ENCODE measurements at places on chromosomes 11 and 22. TPM values are rescaled to one million over a fixed set of nuclear protein-coding genes. Genes with fewer than 3 reads are reported as not detected.
A peak's percentile ranks its signal among the peaks of the same experiment; 100 is the strongest.

Gene PHOX2A
- not detected for total RNA-seq

Gene APOL5
- total RNA-seq = not detected

Gene TTC36
- 1.6 TPM for total RNA-seq

- no peak for DNase-seq
- H3K27me3 ChIP-seq = no peaks in the 10 kb centered on the region
- no peaks in the 10 kb centered on the region for H3K36me3 ChIP-seq
- H3K27ac ChIP-seq = no peak overlapping the region
- H3K4me1 ChIP-seq = no peaks in the 10 kb centered on the region
Measured at GRCh38 chr11:102331341-102331740, 14.1 kb downstream of the BIRC3 start.

- no peaks in the 10 kb centered on the region for H3K27me3 ChIP-seq
- no peak for DNase-seq
- H3K4me3 ChIP-seq = no peak overlapping the region
- H3K4me1 ChIP-seq = no peaks in the 10 kb centered on the region
- no peak overlapping the region for H3K27ac ChIP-seq
Measured at GRCh38 chr11:83612891-83613766, 327.0 kb upstream of the CCDC90B start.

GRCh38 chr11:64934682-64935358, 873 bp downstream of the GPHA2 start:
- no peak for DNase-seq
- no peaks in the 10 kb centered on the region for H3K4me1 ChIP-seq
- H3K4me3 ChIP-seq = no peak overlapping the region
- H3K27me3 ChIP-seq = no peaks in the 10 kb centered on the region
- H3K27ac ChIP-seq = no peak overlapping the region
- peaks cover 14% of the 10 kb centered on the region for H3K36me3 ChIP-seq

Gene OR8A1
- total RNA-seq = not detected

GRCh38 chr11:126136507-126136906, 73.8 kb upstream of the CDON start:
- H3K27ac ChIP-seq = peak overlapping the region; percentile 27
- no peaks in the 10 kb centered on the region for H3K27me3 ChIP-seq
- H3K4me3 ChIP-seq = no peak overlapping the region
- no peaks in the 10 kb centered on the region for H3K36me3 ChIP-seq

GRCh38 chr11:61112575-61112974, 10.3 kb downstream of the CD5 start:
- H3K4me3 ChIP-seq = no peak overlapping the region
- no peaks in the 10 kb centered on the region for H3K36me3 ChIP-seq
- H3K4me1 ChIP-seq = no peaks in the 10 kb centered on the region
- no peak overlapping the region for H3K27ac ChIP-seq

DNA sequence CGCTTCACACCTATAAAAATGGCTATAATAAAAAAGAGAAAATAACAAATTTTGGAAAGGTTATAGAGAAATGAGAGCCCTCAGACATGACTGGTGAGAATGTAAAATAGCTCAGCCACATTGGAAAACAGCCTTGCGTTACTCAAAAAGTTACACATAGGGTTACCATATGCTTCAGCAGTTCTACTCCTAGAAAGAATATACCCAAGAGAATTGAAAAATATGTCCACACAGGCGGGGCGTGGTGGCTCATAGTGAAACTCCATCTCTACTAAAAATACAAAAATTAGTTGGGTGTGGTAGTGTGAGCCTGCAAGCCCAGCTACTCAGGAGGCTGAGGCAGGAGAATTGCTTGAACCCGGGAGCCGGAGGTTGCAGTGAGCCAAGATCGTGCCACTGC, 7.6 kb upstream of the JHY start:
- no peak for DNase-seq
- no peak overlapping the region for H3K4me3 ChIP-seq
- H3K27me3 ChIP-seq = no peaks in the 10 kb centered on the region
- H3K36me3 ChIP-seq = no peaks in the 10 kb centered on the region

DNA sequence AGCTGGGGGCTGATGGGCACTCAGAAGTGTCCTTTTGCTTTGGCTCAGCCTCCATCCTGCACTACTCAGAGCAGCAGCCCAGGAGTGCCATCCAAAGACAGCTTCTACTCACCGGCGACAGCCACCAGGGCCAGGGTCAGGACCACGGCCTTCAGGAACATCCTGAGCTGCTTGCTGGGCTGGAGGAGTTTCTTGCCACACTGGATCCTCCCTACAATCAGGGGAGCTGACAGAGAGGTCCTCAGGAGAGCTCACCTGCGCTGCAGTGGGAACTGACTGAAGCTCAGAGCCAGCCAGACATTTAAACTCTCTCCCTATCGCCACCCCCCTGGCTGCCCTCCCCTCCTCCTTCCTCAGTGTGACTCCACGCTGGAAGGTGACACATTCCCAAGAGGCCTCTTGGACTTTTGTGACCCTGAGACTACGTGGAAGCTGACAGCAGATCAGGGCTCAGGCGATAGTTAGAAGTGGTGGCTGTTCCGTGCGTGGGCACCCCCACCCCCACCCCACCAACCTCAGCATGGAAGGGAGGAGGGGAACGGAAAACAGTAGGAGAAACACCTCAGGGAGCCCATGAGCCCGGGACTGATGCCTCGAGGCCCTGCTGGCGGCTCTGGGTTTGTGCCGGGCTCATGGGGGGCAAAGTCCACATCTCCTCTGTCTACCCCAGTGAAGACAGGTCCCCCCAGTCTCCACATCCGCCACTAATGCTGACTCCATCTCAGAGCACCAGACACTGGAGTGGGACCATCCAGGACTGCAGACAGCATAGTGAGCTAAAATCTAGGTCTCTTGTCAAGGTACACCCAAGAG, at the start of gene APOA4:
Gene APOA4 (minus strand): TSS at position 274 of the 813 bp plus-strand sequence. CDS start 113 bp downstream, at position 161.
- no peak for DNase-seq
- H3K27me3 ChIP-seq = no peaks in the 10 kb centered on the region
- H3K36me3 ChIP-seq = no peaks in the 10 kb centered on the region

DNA sequence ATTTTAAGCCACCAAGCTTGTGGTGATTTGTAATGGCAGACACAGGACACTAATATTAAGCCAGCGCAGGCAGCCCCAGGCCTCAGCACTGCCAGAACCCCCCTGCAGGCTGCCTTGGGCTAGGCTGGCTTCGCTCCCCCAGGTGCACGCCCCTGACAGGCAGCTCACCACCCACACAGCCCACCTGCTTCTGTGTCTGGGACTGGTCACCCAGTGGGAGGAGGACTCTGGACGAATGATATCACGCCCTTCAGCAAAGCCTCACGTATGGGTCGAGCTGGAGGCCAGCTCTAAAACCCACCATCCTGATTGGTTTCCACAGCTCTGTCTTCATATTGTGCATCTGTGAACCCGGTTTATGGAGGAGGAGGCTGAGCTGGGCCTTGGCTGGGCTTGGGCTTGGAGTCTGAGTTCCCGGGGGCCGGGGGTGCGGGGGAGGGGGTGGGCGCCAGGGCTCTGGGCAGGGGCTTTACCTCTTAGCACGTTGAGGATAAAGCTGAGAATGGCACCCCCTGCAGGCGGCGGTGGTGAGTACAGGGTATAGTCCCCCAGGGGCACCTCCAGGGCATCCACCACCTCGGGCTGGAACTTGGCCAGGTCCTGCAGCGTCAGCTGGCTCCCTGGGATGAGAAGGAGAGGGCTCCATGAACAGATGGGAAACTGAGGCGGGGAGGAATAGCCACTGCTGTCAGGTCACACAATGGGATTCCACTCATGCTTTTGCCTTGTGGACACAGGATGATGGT, 13.8 kb downstream of the GGT5 start:
- no peak overlapping the region for H3K27ac ChIP-seq
- H3K36me3 ChIP-seq = no peaks in the 10 kb centered on the region
- H3K27me3 ChIP-seq = no peaks in the 10 kb centered on the region
- DNase-seq = no peak
- no peak overlapping the region for H3K4me3 ChIP-seq

GRCh38 chr11:8267831-8268529, 4.3 kb upstream of the LMO1 start:
- no peak for DNase-seq
- H3K4me3 ChIP-seq = no peak overlapping the region
- H3K4me1 ChIP-seq = peaks cover 13% of the 10 kb centered on the region
- H3K27me3 ChIP-seq = peaks cover 74% of the 10 kb centered on the region
- no peak overlapping the region for H3K27ac ChIP-seq

GRCh38 chr22:20967697-20968211, 699 bp downstream of the AIFM3 start:
- no peak for DNase-seq
- H3K4me1 ChIP-seq = no peaks in the 10 kb centered on the region
- H3K4me3 ChIP-seq = no peak overlapping the region
- no peaks in the 10 kb centered on the region for H3K36me3 ChIP-seq
- H3K27ac ChIP-seq = no peak overlapping the region
